Coronary artery (tissue), 2 donors: ENCODE measurements at places on chromosomes 11 and 22.

DNA sequence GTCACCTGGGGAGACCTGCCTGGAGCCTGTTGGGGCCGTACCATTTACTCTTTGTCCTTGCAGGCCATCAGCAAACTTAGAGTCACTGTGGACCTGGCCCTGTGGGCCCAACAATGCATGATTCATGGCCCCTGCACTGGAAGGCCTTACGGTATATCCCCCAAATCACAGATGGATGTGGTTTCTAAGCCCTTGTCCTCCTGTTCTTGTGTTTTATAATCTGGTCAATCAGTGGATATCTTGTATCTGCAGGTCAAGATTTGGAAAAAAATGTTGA, 6.2 kb downstream of the TSKU start:
- peak; percentile 50 for DNase-seq

GRCh38 chr11:84899134-84899533, 728.0 kb downstream of the DLG2 start:
- DNase-seq: no peak

DNA sequence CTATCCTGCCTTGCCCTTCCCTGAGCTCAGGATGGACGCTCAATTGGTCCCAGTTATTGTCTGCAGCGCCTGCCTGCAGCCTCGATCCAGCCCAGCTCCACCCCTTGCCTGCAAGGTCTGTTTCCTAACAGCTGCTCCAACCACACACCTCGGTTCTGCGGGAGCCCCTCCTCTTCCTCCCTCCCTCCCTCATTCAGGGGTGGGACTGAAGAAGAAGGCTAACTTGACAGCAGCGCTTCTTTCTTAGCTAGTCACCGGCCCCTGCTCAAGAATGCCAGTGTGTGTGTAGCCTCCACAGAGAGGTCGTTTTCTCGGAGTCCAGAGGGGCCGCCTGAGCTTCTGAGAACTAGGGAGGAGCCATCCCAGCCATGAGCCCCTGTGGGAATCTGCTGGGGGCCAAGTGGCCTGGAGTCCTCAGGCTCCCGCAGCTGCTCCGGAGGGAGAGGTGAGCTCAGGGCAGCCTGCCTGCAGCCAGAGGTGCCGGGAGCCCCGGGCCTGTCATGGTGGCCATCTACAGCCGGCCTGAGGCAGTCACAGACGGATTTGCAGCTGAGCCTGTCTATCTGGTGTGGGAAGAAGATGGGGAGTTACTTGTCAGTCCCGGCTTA, 36.1 kb downstream of the LIMK2 start:
- peak; percentile 86 for DNase-seq

DNA sequence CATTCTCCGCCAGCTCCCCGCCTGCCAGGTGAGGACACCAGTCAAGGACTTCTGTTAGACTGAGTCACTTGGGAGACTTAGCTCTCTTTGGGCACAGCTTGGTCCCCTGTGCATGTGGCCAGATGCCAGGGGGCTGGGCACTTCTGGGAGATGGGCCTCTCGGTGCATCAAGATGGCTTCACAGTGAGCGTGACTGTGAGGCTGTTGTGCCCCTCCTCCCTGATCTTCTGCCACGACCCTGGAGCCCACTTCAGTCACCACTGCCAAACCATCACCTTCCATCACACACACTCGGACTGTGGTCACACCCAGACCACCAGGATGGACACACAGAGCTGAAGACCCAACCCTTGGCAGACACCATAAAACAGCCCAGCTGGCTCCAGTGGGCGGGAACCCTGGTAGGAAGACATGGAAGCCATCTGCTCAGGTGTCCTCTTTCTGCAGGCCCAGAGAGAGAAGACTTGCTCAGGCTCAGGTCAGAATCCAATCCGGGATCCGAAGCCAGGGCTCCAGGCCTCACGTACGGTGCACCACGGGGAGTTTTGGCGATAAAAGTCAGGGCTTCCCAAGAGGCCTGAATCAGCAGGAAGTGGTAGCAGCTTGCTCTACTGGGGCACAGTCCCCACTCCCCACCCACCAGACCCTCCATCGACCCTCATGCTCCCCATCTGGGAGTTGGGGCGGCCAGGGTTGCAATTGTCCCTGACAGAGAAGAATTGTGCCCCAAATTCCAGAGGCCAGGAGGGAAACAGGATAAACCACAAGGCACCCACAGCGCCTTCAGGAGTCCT, 29.8 kb upstream of the CD5 start:
- DNase-seq: no peak

GRCh38 chr22:18057568-18058209, 20.1 kb upstream of the PEX26 start:
- DNase-seq: peak; percentile 91

- DNase-seq: no peak
These were observed 12.5 kb downstream of the CCND1 start for GRCh38 chr11:69653406-69653960.

DNA sequence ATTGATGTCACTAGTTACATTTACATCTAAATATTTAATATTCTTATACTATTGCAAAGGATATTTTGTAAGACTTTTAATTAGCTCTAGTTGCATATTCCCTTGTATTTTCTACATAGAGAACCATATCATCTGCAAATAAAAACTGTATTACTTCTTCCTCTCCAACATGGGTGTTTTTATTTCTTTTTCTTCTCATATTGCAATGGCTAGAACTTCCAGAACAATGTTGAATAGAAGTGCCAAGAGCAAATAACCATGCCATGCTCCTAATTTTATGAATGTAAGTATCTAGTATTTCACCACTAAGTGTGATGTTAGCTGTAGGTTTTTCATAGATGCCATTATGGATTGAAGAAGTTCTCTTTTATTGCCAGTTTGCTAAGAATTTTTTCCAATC, 321.8 kb upstream of the NCAM1 start:
- DNase-seq: no peak

DNA sequence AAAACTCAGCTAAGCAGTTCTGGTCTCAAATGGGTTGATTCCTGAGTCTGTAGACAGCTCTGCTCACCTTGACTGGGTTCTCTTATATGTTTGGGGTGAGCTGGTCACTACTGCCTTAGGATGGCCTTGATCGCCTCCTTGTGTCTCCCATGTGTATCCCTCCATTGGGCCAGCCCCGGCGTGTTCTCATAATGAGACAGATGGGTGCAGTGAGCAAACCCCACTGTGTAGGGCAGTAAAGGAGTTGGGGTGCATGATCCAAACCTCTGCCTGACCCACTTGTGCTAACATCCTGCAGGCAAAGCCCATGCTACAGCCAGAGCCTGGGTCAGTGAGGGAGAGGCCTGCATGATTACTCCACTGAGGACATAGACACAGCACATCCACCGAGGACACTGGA, 657.6 kb downstream of the BRD1 start:
- no peak for DNase-seq

DNA sequence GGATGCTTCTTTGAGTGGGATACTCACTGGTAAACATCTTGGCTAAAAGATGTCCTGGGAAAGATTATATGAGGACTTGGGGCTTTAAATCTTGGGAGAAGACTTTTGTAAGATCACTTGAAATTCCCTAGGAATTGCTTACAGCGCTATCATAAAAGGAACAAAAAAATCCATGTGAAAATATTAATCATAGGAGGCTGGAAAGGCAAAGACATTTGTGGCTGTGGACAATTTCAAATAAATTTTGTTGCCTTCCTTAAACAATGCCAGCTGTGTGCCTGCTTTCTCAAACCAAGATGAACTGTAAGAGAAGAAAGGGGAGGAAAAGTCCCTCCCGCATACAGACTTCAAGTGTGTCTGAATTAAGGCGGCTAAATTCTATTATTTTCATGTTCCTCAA, 75.6 kb downstream of the SNX19 start:
- no peak for DNase-seq

GRCh38 chr11:47329987-47330931, 22.2 kb downstream of the MYBPC3 start:
- DNase-seq: peak; percentile 57

DNA sequence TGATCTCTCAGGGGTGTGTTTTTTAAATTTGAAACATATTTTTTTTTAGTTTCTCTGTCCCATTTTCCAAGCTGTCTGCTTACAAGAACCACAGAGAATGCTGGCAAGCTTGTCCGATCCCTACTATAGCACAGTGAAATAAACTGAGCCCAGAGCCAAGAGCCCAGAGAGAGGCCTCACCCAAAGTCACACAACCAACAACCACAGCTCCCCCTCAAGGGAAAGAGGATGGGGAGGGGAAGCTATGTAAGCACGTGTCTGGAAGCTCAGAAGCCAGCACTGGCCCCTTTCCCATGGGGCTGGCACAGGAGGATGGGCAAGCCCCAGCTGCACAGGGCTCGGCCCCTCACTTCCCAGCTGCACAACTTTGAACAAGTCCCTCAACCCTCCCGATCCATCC, 3.2 kb upstream of the SART1 start:
- DNase-seq: no peak

DNA sequence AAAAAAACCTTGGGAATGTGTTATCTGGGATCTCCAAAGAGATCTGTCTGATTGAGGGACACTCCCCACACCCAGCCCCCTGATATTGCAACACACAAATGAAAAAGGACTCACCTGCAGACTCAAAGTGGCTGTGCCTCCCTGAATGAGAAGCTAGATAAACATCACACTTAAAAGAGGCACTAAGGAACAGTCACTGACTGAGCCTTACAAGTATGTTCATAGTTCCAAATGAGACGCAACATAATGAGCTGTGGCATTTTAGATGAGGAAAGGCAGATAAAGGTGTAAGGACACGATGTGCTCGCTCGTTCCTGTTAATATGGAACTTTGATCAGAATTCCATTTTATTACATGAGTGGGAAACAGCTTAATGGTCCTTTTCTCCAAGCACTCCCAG, 21.0 kb upstream of the CFAP300 start:
- no peak for DNase-seq

DNA sequence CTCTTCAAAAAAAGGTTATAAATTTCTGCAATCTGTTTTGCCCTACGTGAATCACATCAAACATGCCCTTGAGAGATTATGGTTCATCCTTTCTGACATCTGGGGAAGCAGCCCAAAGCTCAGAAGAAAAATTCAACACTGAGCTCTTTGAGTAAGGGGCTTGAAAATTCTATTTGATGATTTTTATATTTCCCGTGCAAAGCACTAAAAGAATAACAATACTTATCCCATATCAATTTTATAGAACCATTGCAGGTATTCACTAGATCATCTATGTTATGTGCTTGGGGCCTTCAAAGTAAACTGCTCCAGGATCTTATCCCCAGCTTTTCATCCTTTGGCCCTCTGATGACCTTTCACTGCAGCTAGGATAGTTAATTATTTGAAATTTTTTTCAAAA, 966.9 kb upstream of the CNTN5 start:
- no peak for DNase-seq

DNA sequence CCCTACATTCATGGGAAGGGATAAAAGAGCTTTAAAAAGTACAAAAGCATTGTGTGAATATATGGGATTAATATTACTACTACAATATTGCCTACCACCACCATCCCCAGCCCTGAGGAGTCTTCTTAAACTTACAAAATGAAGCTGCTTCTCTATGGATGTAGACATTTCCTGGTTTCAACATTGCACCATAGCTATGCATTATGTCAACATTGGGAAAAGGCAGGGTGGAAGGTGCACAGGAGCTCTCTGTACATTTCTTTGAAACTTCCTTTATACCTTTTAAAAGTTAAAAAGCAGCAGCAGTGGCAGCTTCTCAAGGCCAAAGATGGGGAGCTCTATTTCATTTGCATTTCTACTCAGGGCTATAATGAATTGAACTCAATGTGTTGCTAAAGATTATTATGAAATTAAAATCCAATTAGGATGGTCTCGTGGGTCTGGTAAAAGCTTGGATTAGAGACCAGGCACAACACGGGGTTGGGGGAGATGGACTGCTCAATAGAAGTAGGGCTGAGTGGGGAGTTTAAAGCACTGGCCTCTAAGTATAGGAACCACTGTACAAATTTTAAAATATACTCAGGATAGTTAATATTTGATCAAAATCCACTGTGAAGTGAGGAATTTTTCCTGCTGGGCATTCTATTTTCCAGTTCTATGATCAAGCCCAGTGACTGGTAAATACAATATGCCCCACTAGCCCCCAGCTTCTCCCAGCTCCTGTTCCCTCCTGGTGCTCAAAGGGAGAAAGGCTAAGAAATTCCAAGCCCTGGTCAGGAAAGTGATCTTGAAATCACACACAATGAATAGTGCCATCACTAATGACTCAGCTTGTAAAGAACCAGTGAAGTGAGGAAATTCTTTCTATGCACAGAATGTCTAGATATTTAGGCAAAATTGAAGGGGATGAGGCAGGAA, 362.7 kb upstream of the CCDC90B start:
- DNase-seq: no peak

- DNase-seq: no peak
These were observed 60.5 kb upstream of the UCP3 start for GRCh38 chr11:74069146-74070046.

- DNase-seq: no peak
These were observed 43.2 kb downstream of the NEU3 start for GRCh38 chr11:75031771-75032549.

DNA sequence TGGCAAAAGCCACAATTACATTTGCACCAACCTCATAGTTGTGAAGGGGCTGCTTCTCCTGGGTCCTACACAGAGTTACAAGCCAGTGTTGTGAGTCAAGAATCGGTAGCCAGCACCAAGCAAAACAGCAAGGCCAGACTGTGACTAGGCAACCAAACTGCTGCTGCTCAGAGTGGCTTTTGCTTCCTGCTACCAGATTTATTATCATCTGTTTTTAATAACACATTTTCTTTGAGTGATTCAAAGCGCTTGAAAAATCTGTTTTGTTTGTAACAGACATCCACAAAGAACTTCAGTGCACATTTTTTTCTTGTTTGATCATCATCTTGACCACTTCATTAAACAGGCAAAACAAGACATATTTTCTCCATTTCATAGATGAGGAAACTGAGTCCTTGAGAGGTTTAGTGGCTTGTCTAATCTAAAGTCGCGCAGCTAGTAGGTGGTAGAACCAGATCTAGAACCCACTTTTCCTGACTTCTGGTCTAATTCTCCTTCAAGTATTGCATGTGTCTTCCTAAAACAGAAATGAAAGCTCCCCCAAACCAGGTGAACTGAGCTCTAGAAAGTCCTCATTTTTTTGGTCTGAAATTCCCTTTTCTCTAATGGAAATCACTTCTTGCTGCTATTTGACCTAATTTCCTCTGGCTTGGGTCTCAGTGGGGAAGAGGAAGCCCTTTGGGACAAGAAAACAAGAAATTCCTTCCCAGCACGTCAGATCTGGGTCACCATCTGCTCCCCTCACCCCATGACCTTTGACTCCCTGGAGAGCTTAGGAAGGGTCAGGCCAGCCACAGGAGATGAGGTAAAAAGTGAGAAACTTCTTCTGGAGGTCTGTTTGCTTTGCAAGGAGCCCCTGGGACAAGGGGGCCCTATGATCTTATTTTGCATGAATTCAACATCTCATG, 39.9 kb downstream of the CWC15 start:
- no peak for DNase-seq

DNA sequence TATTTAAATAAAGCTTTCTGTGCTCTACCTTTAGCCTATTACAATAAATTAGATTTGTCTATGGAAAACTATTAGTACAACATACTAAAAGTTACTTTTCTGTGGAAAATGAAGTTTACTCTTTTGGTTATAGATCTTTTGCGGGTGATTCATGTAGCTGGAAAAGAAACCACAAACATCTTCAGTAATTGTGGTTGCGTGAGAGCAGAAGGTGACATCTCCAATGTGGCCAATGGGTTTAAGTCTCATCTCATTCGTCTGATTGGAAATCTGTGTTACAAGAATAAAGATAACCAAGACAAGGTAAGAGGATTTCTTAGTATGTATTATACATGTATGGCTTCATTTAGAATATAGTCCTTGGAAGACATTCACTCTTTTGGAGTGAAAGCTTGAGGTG, 68.6 kb downstream of the ATXN10 start:
- DNase-seq: no peak
